ENCODE measurements at places on chromosomes 3 and 15.

DNA sequence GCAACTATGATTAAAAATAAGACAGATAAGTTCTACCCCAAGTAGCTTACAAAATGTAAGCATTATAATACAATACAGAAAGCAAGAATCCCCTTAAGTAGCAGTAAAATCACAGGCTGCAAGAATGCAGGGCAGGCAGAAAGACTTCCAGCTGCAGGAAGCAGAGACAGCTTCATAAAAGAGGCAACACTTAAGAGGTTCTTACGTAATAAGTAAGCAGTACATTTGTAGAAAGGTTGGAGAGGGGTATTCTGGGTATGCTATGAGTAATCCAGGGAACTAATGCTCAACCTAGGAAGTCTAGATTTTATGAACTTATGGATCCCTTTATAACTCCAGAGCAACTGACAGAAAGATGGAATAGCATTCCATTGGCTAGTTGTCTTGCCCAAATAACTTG, 151.6 kb downstream of the IL5RA start:
- no peak for DNase-seq

GRCh38 chr3:74469151-74469550, 145.3 kb downstream of the CNTN3 start:
- DNase-seq, result no peak

DNA sequence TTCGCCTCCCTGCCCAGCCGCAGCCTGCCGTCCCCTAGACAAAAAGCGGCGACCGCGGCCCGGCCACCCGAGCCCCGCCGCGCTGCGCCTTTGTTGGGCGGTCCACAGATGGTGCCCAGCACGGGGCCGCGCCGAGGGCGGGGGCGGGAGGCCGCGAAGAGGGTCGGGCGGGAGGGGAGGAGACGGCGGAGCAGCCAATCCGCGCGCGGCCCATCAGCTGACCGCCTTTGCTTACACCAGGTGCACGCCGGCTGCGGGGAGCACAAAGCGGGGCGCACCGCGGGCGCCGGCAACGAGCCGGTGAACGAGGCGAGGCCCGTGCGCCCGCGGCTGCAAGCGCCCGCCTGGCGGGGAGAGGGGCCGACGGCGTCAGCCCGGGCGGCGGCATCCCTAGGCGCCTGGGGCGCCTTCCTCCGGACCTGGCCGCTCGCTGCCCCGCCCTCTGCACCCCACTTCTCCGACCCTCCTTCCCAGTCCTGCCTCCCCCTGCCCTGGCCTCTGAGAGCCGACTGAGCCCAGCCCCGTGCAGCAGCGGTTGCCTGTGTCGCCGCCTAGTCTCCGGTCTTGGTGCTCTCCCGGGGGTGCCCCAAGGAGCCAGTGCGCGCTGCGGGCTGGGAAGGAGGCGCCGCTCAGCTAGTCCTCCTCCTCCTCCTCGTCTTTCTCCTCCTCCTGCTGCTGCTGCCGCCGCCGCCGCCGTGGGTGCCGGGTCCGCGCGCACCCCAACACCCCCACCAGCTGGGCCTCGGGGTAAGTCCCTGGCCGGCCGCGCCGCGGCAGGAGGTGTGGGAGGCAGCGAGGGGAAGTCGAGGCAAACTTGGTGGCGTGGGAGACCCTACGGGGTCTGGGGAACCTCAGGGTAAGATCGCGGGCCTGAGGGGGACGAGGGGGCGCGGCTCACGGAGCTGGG, at the start of gene LRRN1:
Gene LRRN1, plus strand, starts transcription at position 259 of the 907 bp plus-strand sequence. CDS start 45,211 bp downstream, outside the sequence.
- DNase-seq, result peak; percentile 85

GRCh38 chr3:29693863-29694262, 413.0 kb downstream of the RBMS3 start:
- DNase-seq, result no peak

- DNase-seq, result no peak
Observed at GRCh38 chr3:31399271-31399670, 133.5 kb upstream of the STT3B start.

Data from upper lobe of right lung (tissue), 1 donor.